ENCODE measurements at places on chromosomes 11 and 22. TPM values are rescaled to one million over a fixed set of nuclear protein-coding genes. Genes with fewer than 3 reads are reported as not detected.

Gene RFPL2
- total RNA-seq = not detected

Gene TRIM48
- not detected for total RNA-seq

Gene MAP6
- total RNA-seq = 0.57 TPM

Gene MMP3
- total RNA-seq = 56.5 TPM

Data from placental pericyte (primary cell).